H4 (cell line): ENCODE measurements at places on chromosomes 13 and 19. TPM values are rescaled to one million over a fixed set of nuclear protein-coding genes. Genes with fewer than 3 reads are reported as not detected.

- no peak for DNase-seq
These were observed 190.2 kb downstream of the GPC6 start for GRCh38 chr13:93416736-93417355.

GRCh38 chr13:92745258-92745657 lies 481.3 kb upstream of the GPC6 start:
- no peak for DNase-seq

CD22 gene
- total RNA-seq: 1.9 and 6.1 TPM in 2 replicates

KANK3 gene
- 0.04 and 0.12 TPM in 2 replicates for total RNA-seq

KASH5 gene
- not detected in 2 replicates for total RNA-seq

DNA sequence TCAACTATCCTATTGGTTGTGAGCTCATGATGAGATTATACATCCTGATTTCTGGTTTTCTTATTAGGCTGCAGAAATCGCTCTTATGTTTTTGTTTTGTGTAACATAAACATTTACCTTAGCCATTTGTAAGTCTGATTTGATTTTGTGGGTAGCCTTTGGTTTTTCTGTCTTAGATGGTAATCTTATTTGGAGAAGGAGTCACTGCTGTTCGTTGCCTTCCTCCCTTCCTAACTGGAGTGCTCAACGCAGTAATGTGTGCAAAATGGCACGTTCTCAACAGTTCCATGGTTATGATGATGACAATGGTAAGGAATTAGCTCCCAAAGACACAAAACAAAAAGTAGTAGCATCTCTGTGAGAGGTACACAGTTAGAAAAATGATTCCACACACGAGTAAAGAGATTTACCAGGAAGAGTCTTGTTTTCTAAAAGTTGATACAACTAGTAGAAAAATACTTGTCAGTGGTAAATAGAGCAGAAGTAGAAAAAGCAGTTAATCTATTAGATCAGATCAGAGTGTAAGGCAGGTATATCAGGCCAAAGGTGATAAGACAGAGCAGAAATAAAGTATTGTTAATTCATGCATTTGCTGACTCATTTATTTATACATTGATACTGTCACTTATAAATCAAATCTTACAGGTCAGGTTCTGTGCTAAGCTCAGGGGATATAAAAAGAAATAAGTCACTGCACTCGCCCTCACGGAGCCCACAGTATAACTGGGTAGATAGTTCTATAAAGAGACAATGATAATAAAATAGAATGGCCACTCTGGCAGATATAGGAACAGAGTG lies 270.0 kb downstream of the NALCN start:
- no peak for DNase-seq

DNA sequence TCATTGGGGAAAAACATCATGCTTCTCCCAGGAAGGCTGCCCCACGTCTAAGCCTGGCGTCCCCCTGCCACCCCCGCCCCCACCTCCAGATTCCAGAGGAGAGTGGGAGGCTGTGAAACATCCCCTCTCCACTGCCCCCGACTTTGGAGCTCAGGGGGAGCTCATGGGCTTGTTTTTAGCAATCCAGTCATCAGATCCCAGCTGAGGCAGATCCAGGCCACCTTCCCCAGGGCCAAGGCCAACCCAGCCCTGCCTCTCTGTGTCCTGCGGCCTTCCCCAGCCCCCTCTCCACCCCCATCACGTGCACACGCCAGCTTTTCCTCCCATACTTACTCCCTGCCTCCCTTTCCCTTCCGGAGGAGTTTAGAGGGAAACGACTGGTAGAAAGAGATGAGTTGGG lies 38.8 kb downstream of the SHISA2 start:
- no peak for DNase-seq

TMEM143 gene
- 3.3 and 3.6 TPM in 2 replicates for total RNA-seq

DNA sequence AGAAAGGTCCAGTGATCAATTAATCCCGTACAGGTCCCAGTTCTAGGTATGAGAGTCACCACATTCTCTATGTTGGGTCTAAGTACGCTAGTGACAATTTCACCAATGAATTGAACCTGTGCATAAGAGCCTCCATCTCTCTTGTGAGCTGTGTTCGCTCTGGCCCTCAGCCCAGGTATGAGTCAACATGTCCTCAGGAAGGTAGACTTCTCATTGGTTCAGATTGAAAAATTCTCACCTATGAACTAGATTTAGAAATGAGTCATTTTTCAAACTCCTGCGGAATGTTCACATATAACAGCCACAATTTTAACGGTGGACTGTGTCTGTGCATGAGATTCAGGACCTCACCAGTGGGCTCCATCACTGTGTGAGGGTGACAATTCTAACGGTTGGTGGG lies 12.7 kb upstream of the ZNF43 start:
- DNase-seq: no peak

- no peak for DNase-seq
These were observed 1539.0 kb downstream of the UQCRFS1 start for GRCh38 chr19:27673986-27674385.

DNA sequence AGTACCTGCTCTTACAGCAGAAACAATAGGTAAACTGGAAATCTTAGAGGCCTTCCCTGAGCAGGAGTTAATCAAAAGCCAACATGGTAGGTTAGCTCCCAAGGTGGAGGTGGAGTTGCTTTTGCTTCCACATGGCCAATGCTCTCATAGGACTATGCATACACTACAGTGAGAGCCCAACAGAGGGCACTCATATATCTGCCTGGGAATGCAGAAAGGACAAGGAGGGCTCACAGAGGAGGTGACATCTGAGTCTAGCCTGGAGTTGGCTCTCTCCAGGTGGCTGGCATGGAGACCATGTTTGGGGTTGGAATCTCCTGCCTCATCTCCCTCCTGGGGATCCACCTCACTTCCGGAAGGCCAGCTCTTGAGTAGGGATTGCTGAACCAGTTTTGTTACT lies 34.6 kb downstream of the ATP8A2 start:
- no peak for DNase-seq

- no peak for DNase-seq
These were observed 141.7 kb downstream of the EFNB2 start for GRCh38 chr13:106393776-106394175.

DNA sequence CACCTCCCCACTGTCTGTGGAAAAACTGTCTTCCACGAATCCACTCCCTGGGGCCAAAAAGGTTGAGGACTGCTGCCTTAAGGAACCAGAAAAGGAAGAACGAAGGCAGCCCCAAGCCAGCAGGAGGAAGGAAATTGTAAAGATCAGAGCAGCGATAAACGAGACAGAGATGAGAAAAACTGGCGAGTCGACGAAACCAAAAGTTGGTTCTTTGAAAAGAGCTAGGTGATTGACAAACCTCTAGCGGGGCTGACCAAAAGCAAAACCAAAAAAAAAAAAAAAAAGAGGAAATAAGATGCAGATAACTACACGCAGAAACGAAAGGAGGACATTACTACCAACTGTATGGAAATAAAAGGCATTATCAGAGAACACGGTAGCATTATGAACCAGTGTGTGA lies 76.9 kb downstream of the GADD45B start:
- DNase-seq: no peak

NLRP4 gene
- total RNA-seq: 4.7 and 7.9 TPM in 2 replicates

- no peak for DNase-seq
These were observed 223.5 kb upstream of the SLC10A2 start for GRCh38 chr13:103289681-103290080.

DNA sequence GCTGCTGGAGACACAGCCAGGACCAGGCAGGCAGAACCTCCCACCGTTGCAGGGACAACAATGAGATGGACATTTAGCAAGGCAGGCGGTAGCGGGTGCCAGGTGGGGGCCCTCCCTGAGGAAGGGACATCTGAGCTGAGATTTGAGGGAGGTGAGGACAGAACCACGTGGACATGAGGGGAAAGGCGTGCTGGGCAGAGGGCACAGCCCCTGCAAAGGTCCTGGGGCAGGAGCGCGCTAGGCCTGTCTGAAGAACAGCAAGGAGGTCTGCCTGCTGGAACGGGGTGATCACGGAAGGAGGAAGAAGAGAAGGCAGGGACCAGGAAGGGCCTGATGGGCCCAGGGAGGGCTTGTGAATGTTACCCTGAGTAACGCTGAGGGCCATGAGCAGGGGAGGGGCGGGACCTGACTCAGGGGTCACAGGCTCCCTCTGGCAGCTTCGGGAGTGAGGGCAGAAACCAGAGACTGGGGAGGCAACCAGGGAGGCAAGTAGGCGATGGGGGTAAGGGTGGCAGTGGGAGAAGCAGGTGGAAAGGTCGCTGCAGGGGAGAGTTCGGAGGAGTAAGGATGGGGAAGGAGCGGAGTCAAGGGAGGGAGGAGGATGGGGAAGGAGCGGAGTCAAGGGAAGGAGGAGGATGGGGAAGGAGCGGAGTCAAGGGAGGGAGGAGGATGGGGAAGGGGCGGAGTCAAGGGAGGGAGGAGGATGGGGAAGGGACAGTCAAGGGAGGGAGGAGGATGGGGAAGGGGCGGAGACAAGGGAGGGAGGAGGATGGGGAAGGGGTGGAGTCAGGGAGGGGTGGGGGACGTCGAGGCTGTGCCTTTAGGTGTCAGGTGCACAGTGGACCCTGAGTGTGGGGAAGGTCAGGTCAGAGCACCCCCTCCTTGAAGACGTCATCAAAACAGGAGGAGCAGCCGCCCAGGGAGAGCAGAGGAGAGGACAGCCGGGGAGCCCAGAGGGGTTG lies 15.7 kb upstream of the B3GNT3 start:
- DNase-seq: no peak

ZIC2 gene
- total RNA-seq: 0.27 and 0.56 TPM in 2 replicates

LILRB1 gene
- total RNA-seq: not detected in 2 replicates

SERP2 gene
- total RNA-seq: not detected in 2 replicates

GRCh38 chr13:57787058-57787791 lies 155.7 kb downstream of the PCDH17 start:
- no peak for DNase-seq

TUBA3C gene
- not detected in 2 replicates for total RNA-seq

GARIN5B gene
- total RNA-seq: not detected in 2 replicates

DNA sequence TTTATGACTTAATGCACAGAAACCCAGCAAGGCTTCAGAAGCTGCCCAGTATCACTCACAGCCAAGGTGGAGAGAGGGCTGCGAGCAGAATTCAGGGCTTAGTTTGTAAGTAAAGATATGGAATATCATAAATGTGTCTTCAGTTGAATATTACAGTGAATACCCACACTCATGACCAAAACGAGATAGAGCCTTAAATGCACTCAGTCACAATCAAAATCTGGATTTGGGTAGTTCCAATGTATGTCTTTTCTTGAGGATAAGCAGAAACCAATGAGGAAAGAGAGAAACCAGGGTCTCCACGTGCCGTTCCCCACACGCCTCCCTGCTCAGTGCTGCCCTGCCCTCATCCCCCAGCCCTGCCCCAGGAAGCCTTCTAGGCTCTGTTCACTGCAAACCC lies 94.9 kb downstream of the ZIC5 start:
- no peak for DNase-seq

GRCh38 chr19:13014101-13014920 lies 19.0 kb downstream of the NFIX start:
- DNase-seq: no peak

CYP4F2 gene
- total RNA-seq: 0.70 and 3.8 TPM in 2 replicates

DNA sequence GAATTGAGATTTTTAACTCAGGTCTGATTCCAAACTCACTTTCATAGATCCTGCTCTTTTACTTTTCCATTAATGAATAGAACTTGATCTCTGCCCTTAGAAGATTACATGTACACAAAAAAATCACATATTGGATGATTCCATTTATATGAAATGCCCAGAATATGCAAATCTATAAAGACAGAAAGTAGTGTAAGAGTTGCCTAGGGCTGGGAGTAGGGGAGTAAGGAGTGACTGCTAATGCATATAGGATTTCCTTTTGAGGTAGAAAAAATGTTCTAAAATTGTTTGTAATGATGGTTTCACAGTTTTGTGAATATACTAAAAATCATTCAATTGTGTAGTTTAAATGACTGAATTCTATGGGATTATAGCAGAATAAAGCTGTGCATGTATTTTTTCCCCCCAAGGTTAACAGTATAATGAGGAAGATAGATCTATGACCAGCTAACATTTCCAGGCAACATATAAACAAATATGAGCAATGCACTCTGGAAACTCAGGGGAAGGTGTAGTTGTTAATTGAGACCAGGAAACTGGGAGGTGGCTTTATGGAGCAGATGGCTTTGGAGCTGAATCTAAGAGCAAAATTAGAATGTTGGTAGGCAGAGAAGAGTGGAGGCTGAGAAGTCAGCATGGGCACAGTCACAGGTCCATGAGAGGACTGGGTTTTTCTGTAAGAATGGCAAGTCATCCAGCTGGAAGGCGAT lies 41.4 kb downstream of the LACC1 start:
- no peak for DNase-seq

- DNase-seq: no peak
These were observed 608 bp downstream of the CD70 start for GRCh38 chr19:6590258-6590826.

DNA sequence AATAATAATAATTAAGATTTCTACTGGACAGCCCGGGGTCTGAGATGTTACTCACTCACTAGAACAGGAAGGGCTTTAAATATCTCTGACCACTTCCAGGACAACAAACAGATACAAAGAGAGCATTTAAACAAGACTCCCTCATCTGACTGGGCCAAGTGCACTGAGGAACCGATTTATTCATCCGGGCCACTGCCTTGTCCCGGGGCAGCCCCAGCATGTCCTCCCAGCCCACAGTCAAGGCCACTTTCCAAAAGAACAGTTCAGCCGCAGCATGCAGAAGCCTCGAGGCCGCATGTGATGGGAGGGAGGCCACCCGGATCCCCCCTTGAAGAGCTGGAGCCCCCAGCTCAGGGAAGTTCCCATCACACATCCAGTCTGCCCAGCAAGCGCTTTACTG lies 30.5 kb downstream of the MLLT1 start:
- DNase-seq: no peak

DNA sequence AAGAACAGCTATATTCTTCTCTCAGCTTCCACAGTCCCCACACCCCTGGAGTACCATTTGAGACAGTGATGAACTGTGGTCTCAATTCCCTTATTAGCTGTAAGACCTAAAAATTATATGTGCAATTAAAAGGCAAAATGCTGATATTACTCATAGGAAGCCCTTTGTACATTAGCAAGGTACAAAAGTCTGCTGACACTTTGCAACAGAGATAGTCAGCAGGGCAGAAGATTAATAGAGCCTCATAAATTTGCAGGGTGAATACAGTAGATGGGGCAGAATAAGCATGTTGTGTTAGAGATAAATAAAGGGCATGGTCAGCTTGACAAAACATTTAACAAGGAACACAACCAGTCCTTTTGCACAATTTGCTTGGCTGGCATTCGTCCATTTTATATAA lies 210.0 kb upstream of the OBI1 start:
- no peak for DNase-seq

C19orf67 gene
- not detected in 2 replicates for total RNA-seq
